Karpas-422 (cell line): ENCODE measurements at places on chromosomes 6 and 20. TPM values are rescaled to one million over a fixed set of nuclear protein-coding genes. Genes with fewer than 3 reads are reported as not detected.

GRCh38 chr6:163393923-163394322, 20.6 kb upstream of the QKI start:
- H3K4me1 ChIP-seq: no peaks in the 10 kb centered on the region
- no peak overlapping the region for H3K4me3 ChIP-seq
- DNase-seq: no peak
- no peaks in the 10 kb centered on the region for H3K36me3 ChIP-seq
- H3K27me3 ChIP-seq: no peaks in the 10 kb centered on the region

The E2F1 gene
- 19.2 and 37.2 TPM in 2 replicates for total RNA-seq

The SLC17A3 gene
- total RNA-seq: not detected in 2 replicates

GRCh38 chr6:71879016-71879415, 7.3 kb upstream of the RIMS1 start:
- no peak for DNase-seq
- H3K27ac ChIP-seq: no peak overlapping the region
- no peaks in the 10 kb centered on the region for H3K36me3 ChIP-seq
- no peak overlapping the region for H3K4me3 ChIP-seq
- no peaks in the 10 kb centered on the region for H3K27me3 ChIP-seq

GRCh38 chr20:62707276-62707920, 1.2 kb upstream of the NTSR1 start:
- H3K4me3 ChIP-seq: no peak overlapping the region
- no peak overlapping the region for H3K27ac ChIP-seq
- H3K27me3 ChIP-seq: no peaks in the 10 kb centered on the region
- H3K36me3 ChIP-seq: no peaks in the 10 kb centered on the region
- H3K4me1 ChIP-seq: no peaks in the 10 kb centered on the region

The SEL1L2 gene
- not detected in 2 replicates for total RNA-seq

- no peaks in the 10 kb centered on the region for H3K36me3 ChIP-seq
- H3K4me1 ChIP-seq: peaks cover 80% of the 10 kb centered on the region
- DNase-seq: peak; percentile 81
- peak overlapping the region; percentile 94 for H3K27ac ChIP-seq
- H3K4me3 ChIP-seq: peak overlapping the region; percentile 21
Measured at GRCh38 chr6:151761851-151762250, 45.6 kb upstream of the ESR1 start.

The BPIFB4 gene
- total RNA-seq: not detected in 2 replicates
